ENCODE measurements at places on chromosomes 13 and 19.

DNA sequence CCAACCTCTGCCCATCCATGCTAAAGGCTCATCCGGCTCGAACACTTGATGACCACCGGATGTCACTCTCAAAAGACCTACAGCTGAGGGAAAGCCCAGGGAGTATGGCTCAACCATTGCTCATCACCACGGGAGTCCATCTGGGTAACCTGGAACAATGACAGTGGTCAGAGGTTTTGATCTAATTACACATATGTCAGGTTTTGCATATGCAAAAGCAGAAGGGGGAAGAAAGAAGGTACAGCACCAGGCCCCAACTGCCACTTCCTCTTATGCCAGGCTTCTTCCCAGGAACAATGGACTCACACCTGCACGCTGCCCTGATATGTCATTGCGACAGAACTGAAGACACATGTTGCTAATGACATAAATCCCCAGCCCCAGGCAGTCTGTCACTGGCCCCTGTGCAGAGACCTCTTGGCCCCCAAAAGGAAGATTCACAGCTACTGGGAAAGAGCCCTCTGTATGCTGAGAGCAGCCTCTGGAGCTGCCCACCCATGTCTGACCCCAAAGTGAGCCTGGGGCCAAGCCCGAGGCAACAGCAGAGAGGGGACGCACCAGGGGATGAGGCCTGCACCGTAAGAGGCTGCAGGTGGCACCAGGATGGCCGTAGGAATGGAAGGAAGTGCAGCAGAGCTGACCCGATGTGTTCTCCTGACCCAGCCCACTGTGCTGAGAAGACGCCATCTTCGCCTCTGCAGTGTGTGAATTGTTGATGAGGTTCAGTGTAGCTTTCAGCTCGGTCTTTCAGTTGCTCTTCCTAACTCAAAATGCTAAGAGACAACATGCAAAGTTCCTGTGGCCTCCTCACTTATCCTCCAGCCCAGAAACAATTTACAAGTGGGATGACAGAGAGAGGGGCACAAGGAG, 26.3 kb downstream of the EPS15L1 start:
- DNase-seq = peak; percentile 50

- no peak for DNase-seq
Measured at GRCh38 chr13:85567909-85568308, 231.3 kb downstream of the SLITRK6 start.

GRCh38 chr19:48553676-48554384, 1.9 kb downstream of the SULT2B1 start:
- peak; percentile 29 for DNase-seq

DNA sequence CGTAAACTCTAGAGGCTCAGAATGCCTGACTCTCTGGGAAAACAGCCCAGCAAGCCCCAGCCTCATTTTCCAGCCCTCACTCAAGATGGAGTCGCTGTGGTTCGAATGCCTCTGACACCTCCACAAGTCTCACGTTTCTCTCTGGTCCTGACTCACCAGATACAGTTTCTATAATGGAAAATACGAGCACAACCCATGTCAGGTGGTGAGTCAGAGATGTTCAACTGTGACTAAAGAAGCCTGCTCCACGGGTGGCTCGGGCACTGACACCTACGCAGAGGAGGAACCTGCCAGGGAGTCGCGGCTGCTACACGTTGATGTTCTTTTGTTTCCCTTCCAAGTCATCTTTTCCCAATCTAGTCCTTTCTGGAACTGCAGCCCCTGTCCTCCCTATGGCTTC, 87.1 kb upstream of the STK24 start:
- peak; percentile 81 for DNase-seq

GRCh38 chr13:23949200-23949599, 51.9 kb upstream of the C1QTNF9B start:
- DNase-seq = no peak

GRCh38 chr13:49495783-49496762, at the start of gene PHF11:
TSS of gene PHF11 (plus strand) at chr13:49495953. CDS start at chr13:49496002, 49 bp downstream.
- DNase-seq = peak; percentile 85

- DNase-seq = no peak
Measured at GRCh38 chr13:39486758-39487157, 116.2 kb downstream of the LHFPL6 start.

DNA sequence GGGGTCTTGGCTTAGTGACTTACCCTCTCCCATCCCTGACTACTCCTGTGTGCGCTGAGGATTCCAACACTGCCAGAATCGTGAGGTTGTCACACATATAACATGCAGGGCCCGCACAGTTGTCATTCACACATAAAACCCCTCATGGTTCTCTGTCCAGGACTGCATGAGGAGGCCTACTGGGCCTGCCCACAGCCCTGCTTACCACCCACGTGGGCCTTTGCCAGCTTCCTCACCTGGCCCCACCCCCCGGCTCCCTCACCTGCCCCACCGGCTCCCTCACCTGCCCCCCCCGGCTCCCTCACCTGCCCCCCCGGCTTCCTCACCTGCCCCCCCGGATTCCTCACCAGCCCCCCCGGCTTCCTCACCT, 197.2 kb downstream of the TEX29 start:
- no peak for DNase-seq

- DNase-seq = no peak
Measured at GRCh38 chr13:113552079-113552478, 32.5 kb upstream of the TFDP1 start.

GRCh38 chr13:112688560-112689302, 1.1 kb upstream of the ATP11A start:
- DNase-seq = no peak

DNA sequence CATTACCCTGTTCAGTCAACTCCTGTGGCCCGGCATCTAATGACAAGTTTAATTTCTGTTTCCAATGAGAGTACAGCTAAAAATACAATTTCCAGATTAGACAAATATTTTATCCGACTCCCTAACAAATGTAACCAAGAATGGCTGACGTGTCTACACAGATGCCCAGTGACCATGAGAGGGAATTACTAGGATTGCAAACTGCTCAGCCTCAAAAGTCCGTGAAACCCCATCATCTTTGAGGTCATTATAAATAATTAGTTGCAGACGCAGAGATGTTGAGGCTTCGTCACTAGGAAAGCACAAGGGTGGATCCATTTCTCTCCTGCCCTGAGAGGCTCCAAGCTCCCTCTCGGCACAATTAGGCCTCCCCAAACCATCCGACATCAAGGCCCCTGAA, 104.1 kb upstream of the ZNF507 start:
- no peak for DNase-seq

- peak; percentile 90 for DNase-seq
Measured at GRCh38 chr19:36136964-36137686, 2.7 kb upstream of the CAPNS1 start.

GRCh38 chr19:1806184-1807029, 5.7 kb downstream of the ATP8B3 start:
- no peak for DNase-seq

GRCh38 chr13:65594298-65594781, 1635.8 kb downstream of the PCDH9 start:
- DNase-seq = peak; percentile 82

DNA sequence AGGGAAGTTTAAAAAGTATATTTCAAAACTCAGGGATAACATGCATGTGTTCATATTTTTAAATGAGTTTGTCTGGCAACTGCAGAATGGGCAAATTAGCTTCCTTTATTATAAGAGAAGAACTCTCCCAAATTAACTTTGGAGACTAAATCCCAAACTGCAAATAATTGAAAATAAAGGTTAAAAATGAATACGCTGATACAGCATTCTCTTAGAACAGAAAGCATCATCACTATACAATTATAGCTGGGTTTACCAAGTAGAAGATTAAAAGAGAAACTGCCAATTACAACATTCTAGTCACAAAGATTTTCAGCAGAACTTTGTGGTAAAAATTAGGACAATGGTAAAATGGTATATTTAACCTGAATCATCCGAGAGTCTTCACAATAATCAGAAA, 73.3 kb downstream of the OLFM4 start:
- no peak for DNase-seq

- no peak for DNase-seq
Measured at GRCh38 chr19:55704494-55705245, 29.6 kb downstream of the EPN1 start.

- no peak for DNase-seq
Measured at GRCh38 chr13:54611390-54611789, 1582.8 kb downstream of the OLFM4 start.

- no peak for DNase-seq
Measured at GRCh38 chr13:36454987-36455386, 22.7 kb downstream of the CCNA1 start.

DNA sequence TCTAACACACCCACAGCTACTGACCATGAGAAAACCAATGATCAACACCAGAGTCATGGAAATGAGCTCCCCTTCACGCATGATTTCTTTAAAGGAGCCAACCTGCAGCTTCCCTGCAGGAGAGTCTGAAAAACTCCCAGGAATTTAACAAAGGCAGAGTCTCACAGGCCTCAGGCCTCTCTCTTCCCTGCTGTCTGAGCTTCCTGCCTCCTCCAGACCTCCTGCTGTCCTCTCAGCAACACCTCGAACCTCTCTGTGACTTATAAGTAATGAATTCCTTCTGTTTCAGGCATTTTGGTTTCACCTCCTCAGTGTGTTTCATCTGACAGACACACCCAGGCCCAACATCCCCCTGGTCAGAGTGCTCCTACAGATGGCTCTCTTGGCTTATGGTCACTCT, 1044.4 kb downstream of the UQCRFS1 start:
- DNase-seq = no peak

- peak; percentile 48 for DNase-seq
Measured at GRCh38 chr19:709965-710571, 1.3 kb downstream of the PALM start.

DNA sequence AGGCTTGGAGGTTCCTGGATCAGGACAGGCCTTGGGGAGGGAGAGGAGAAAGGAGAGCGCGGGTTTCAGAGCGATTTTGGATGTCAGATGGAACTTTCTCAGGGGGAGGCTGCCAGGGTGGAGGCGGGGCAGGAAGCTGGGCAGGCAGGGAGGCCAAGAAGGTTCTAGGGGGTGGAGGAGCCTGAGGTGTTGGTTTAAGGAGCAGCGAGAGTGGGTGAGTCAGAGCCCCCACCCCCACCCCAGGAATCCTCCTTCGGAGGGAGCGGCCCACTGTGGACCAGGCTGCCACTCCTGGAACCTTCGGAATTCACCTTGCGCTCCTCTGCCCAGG, 15.9 kb upstream of the NOP53 start:
- DNase-seq = peak; percentile 94

GRCh38 chr19:49936549-49936948, 7.2 kb upstream of the NUP62 start:
- no peak for DNase-seq

GRCh38 chr19:10761443-10762250, 43.8 kb downstream of the DNM2 start:
- DNase-seq = no peak

DNA sequence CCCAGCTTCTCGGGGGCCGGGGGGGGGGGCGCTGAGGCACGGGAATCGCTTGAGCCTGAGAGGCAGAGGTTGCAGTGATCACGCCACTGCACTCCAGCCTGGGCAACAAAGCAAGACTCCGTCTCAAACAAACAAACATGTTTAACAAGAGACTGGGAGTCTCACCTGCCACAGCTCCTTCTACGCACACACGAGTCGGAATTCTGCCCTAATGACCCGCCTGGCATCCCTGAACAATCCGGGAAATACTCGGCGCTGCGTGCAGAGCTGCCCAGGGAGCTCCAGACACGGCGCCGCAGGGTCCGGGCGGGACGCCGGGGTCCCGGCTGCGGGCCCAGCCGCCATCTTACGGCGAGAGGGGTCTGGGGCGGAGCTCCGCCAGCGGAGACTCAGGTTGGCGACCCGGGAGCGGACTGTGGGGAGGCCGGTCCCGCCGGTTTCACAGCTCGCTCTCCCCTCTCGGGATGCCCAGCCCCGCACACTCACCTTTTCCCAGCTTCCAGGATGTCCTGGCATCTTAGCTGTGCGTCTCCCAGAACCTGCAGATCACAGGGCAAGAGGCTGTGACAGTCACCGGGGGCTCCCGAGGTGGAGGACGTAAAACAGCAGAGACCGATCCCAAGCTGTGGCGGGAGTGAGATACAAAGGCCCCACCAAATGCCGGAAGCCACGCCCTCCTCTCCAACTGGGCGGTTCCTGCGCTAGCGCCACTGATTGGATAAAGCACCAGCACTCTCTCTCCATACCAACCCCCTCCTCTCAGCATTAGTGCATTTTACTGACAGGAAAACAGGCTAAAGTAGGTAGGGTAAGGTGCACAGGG, 23.6 kb upstream of the ZNF724 start:
- peak; percentile 95 for DNase-seq

DNA sequence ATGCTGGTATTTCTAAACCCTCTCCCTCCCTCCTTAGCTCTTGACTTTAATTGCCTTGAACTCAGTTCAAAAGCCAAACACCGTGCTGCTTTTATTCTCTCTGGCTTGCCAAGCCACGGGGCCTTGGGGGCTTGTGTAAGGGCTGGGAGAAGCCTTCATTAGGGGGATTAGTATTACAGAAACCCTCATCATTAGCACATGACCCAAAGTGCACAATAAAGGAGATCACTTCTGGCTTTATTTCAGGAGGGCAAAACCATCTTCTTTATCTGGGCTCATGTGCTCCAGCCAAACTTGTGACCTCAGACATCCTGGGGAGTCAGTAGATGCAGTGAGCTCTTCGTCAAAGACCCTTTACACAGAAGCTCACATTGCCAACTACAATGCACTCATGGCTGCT, at the start of gene DCT:
TSS of gene DCT (minus strand) at position 67 of the 400 bp plus-strand sequence. CDS start 427 bp downstream, outside the sequence.
- DNase-seq = peak; percentile 49

GRCh38 chr13:113729187-113730019, 29.6 kb upstream of the TMEM255B start:
- DNase-seq = no peak

DNA sequence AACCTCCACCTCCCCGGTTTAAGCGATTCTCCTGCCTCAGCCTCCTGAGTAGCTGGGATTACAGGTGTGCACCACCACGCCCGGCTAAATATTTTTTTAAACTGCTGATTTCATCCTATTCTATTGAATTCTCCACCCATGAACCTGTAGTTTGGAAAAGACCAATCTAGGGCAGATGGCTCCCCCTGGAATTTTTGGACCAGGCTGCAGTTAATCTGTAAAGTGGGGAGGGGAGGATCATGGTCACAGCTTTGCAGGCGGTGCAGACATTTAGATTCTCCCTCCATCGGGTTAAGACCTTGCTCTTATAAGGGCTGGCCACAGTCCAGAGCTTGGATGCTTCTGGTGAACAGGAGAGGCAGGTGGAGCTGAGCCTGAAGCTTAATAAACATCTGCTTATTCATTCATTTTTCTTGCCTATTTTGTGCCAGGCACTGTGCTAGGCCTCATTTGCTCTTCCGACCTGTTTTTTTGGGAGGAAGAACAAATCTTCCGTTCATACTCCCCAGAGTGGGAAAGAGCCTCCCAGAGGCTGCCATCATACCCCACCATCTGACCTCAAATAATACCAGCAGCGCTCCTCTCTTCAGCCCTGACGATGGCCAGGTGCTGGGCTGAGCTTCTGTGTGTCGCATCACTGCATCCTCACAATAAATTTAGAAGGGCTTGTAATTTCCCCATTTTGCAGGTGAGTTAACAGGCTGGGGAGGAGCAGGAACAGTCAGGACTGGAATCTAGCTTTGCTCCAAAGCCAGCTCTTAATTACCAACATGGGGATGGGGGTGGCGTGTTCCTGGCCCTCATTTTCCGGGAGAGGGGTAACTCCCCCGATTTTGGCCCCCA, 902 bp upstream of the CCDC106 start:
- DNase-seq = no peak

Measured in astrocyte of the hippocampus (primary cell).